ENCODE measurements at places on chromosomes 2 and 18.

GRCh38 chr2:28558158-28558820 is 62.4 kb downstream of the PLB1 start:
- no peak for DNase-seq

DNA sequence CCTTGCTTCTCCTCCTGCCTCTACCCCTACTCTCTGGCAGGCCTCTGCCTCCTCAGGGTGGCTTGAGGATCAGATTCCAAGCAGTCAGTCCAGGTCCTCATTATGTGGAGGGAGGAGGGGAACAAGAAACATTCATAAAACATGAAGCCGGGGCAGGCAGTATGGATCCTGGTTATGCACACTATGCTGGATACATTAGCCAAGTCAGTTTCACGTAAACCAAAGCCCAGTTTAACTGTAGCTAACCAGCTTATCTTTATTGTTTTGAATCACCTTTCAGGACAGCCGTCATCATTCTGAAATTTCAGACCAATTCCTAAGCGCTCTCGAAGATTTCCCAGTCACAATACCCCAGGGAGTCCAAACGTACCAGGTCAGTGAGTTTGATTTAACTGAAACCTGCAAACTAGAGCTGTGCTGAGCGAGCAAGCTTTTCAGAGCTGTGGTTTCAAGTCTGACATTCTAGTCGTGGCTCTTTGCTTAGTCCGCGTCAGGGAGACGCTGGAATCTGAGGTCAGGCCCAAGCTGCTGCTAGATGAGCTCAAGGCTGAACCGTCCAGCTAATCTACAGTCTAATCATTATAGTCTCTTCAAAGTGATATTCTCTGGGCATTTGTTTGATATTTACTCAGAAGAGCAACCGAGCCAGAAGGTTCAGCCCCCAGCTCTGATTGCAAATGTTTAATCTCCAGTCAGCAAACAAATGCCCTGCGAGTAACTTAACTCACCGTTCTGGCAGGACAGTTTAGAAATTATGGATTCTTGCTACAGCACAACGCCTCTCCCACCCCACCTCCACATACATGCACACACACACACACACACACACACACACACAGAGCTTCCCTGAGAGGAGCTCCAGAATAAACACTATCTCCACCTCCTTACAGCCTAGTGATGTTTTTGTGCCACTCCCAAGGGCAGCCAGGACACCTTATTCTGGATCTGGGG is 63.8 kb upstream of the BZW1 start:
- DNase-seq, result no peak

DNA sequence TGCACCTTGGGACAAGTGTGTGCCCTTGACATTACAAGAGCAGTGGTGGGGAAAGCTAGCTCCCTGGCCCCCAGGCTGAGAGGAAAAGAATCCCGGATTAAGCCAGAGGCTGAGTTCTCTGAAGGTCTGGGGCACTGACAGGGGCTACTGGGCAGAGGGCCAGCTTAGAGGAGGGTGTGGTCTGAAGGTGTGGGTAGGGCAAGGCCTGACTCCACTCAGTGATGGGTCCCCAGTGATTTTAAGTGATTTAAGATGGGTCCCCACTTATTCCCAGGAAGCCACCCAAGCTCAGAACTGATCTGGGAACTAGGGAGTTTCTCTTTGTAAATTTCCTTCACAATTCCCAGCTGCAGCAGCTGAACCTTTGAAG is 8.8 kb downstream of the TMEM37 start:
- no peak for DNase-seq

DNA sequence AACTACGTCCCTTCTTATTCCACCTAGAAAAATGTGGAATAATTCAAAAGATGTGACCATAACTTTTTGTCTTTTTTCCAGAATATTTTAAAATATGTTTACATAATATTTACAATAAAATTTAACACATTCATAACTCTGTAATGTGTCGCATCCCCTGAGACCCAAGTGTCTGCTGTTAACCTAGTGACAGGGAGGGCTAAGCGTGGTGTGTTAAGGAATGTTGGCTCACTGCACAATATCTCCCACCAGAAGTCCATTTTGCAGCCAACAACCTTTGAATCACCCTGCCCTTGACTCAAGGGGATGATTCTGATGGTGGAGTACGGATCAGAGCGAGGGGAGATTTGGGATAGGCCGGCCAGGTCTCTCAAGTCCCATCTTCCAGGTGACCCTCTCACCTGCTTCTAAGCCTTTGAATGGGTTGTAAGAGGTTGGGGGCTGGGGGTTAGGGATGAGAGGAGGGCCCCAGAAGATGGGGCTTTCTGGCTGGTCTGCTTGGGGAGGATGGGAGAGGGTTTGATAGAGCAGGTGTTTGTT is 43.3 kb downstream of the SERTAD2 start:
- no peak for DNase-seq

GRCh38 chr18:65954372-65954771 is 203.6 kb downstream of the CDH7 start:
- DNase-seq, result no peak

- DNase-seq, result peak; percentile 62
Measured at GRCh38 chr2:113305146-113305545, 26.4 kb upstream of the PAX8 start.

- peak; percentile 68 for DNase-seq
Measured at GRCh38 chr2:240255811-240256703, 115.6 kb upstream of the OTOS start.

DNA sequence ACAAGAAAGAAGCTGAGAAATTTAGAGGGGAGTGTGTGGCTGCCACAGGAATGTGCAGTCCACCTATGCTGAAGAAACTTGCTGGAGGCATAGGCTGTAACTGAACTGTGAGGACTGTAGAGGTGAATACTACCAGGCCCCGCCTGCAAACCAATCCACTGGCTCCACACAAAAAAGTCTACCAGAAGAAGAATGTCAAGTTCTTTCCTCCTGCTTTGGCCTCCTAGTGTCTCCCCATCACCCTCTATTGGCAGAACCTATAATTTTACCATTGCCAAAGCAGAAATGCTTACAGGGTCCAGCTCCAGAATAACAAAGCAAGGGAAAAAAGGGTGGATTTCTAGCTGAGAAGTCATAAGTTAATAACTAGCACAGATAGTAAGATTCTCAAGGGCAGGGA is 5.9 kb upstream of the ATP5MC3 start:
- DNase-seq, result peak; percentile 31

GRCh38 chr18:765764-766549 is 46.1 kb downstream of the YES1 start:
- no peak for DNase-seq

GRCh38 chr2:181780657-181781056 is 100.3 kb upstream of the NEUROD1 start:
- DNase-seq, result no peak

DNA sequence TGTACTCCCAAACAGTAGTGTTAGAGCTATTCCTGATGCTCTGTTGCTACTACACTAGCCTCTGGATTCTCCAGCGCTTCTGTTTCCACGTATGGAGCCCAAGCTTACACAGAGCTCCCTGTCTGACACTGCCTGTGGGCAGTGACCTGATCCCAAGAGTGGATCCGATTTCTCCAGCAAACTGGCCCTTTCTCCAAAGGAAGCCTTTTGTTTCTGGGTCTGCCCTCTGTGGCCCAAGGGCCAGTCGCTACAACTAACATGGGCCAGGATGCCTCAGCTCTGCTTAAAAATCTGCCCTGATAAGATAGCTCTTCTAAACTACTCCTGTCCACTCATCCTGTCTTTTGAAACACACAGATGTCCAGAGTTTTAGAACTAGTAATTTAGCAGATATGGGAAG is 172.6 kb upstream of the NRP2 start:
- DNase-seq, result no peak

DNA sequence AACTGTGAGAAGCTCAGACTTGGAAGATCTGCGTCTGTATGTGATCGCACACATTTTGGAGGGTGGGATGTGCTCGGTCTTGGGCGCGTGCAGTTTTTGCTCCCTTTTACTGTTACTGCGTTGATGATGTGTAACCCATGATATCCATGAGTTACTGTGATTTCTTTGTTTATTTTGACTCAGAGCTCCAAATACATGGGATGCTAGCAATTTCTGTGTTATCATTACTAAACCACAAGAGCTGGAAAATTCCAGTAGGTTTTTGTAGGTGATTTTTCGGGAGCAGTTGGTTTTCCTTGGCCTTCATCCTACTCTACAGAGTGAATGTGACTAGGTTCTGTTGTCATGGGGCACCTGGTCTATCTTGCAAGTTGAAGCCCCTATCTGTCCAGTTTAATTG is 124.2 kb downstream of the AGAP1 start:
- no peak for DNase-seq

GRCh38 chr2:36695746-36696415 is 626 bp upstream of the VIT start:
- peak; percentile 51 for DNase-seq

DNA sequence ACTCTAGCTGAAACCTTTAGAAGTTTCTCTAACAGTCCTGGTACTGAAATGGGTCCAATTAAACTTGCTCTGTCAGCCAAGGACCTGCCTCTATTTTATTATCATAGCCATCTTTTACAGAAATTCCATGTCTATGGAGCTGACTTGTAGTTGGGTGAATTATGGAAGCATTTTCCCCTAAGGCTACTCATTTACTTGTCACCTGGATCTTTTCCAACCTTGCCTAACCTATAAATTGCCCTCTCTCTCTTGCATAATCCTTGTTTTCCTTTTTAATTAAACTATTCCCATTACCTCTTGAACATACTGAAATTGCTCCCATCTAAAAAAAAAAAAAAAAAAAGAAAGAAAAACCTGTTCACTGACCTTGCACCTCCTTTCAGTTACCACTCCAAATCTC is 74.6 kb upstream of the DOK6 start:
- DNase-seq, result no peak

DNA sequence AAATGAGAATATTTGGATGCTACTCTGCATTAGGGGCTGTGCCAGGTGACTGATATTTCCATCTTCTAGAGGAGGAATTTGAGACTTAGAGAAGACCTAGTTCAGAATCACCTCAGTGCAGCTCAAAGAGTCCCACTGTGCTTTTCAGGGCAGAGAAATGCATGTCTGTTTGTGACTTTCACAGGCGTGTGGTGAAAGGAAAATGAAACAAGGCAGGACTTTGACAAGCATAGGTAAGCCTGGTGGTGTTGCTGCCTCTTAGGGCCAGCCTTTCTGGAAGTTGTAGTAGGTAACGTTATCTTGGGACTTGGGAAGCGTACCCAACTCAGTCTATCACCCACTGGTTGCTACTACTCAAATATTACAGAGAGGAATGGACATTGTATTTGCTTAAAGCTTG is 2.6 kb downstream of the GPR39 start:
- DNase-seq, result no peak

GRCh38 chr18:22817844-22818243 is 115.3 kb upstream of the RBBP8 start:
- DNase-seq, result peak; percentile 60

- DNase-seq, result no peak
Measured at GRCh38 chr2:28300485-28301341, 91.9 kb upstream of the FOSL2 start.

- DNase-seq, result no peak
Measured at GRCh38 chr2:221518935-221519625, 53.0 kb downstream of the EPHA4 start.

DNA sequence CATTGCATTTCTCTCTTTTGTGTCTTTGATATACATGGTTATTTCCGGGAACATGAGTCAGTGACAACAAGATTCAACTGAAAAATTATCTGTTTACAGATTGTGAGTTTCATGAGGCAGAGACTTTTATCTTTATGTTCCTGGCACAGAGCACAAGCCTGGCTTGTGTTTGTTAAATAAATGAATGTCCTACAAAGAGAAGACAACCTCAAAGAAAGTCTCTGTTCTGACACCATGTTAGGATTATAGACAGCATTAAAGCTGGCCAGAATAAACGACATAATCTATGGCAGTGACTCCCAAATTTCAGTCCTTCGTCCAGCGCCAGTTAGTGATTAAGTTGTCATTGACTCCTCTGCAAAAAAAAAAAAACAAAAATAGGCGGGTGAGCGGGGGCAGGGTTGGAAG is 97.4 kb upstream of the DNAJC10 start:
- no peak for DNase-seq

GRCh38 chr2:145026456-145027455 is 506.8 kb upstream of the ZEB2 start:
- DNase-seq, result no peak

DNA sequence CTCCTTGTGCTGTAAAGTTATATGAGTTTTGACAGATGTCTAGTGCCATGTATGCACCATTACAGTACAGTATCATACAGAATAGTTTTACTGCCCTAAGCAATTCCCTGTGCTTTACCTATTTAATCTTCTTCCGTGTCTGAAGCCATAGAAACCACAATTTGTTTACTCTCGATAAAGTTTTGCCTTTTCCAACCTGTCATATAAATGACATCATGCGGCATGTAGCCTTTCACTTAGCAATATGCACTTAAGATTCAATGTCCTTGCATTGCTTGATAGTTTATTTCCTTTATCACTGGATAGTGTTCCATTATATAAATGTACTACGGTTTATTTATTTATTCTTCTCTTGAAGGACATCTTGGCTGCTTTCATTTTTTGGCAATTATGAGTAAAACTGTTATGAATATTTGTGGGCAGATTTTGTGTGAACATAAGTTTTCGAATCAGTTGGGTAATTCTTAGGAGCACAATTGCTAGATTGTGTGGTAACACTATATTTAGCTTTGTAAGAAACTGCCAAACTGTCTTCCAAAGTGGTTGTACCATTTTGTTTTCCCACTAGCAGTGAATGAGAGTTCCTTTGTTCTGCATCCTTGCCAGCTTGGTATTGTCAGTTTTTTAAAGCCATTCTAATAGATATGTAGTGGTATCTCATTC is 136.8 kb upstream of the MAP3K20 start:
- no peak for DNase-seq

- DNase-seq, result no peak
Measured at GRCh38 chr2:166436189-166436588, 57.9 kb downstream of the SCN7A start.

DNA sequence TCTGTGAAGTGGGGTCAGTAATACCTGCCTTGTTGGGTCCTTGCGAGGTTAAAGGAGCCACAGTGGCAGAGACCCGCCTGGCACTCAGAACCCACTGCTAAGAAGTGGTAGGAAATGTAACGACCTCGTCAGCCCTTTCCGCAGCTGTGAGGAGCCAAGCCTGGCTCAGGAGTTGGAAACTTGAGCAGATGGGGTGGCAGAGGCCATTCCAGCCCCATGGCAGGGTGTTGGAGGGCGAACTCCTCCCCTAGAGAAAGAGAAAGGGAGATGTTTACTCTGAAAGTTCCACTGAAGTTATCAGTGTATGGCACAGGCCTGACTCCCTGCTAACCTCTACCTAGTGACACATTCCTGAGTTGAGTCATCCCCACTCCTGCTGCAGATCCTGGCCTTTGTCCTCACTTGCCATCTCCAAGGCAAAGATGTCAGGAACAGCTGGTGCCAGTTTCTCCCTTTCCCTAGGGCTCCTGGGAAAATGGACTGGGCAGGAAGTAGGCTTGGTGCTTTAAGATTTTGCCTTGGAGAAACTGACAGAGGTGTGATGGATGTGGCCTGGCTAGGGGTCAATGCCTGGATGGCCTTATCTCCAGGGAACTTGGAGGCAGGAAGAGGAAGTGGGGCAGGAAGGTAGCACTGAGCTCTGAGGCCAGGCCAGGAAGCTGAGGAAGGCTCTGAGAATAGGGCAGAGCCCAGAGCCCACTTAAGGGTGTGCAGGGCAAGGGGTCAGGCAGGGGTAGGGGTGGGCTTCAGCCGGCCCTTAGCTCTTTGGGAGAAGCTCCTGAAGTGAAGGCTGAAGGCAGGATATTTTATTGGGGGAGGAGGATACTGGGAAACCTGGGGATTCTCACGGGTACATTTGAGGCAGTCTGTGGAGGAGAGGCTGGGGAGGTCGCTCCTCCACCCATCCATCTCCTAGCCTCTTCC is 888 bp downstream of the VAMP5 start:
- peak; percentile 72 for DNase-seq

GRCh38 chr18:23416298-23416697 is 36.8 kb upstream of the RIOK3 start:
- DNase-seq, result no peak
